ENCODE measurements at places on chromosomes 1 and 21. TPM values are rescaled to one million over a fixed set of nuclear protein-coding genes. Genes with fewer than 3 reads are reported as not detected.
A peak's percentile ranks its signal among the peaks of the same experiment; 100 is the strongest.

- no peak for DNase-seq
These were observed 142.6 kb upstream of the GJB5 start for GRCh38 chr1:34612091-34612827.

- DNase-seq, result no peak
These were observed 356.2 kb downstream of the KCTD3 start for GRCh38 chr1:215923129-215923824.

- no peak for DNase-seq
These were observed 40.0 kb downstream of the NFIA start for GRCh38 chr1:61122389-61122788.

DNA sequence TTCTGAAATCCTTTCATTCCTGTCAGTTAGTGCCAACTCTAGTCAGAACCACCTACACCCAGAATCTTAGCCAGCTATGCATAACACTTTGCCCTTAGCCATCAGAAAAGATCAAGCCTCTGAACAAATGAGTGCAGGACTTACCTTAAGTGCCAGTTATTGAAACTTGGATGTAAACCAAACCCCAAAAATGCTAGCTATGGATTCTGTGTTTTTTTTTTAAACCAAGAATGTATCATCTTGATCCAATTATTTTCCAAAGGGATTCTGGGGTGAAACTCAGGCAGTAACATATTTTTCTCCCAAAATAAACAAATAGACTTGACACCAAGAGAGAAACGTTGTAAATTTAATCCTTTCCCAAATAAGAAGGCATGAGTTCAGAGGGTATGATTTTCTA, 538.6 kb upstream of the ADAMTS5 start:
- DNase-seq, result no peak

DNA sequence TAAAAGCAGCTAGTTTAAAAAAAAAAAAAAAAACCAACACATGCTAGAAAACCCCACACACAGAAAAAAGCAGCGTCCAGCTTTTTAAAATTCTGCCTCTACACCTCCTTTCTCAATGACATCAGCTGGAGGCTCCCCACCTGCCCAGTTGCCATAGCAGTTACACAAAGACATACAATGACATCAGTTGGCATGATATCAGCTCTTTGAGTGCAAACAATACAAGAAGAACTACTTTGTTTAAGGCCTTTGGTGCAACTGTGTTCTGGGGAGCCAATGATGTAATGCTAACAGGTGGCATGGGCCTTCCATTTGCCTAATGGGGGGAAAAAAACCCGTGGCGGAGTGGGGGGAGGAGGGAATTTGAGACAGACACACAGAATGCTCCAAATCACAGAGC, 32.9 kb downstream of the DUSP10 start:
- peak; percentile 6 for DNase-seq

DNA sequence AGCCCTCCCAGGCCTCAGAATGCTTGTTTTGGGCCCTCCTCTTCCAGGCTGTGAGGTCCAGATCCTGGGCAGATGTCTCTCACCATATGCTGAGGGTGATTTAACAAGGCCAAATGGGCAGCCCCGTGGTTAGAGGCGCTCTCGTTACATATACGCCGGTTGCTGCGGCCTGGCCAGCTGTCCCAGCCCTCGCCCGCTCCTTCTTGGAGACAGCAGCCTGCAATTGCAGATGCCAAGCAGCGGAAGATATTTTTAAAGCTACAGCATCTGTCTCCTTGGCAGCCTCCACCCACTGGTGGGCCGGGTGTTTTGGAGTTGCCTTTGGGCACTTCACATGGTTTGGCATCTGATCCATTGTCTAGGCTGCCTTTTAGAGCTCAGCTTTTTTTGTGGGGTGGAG, 178.8 kb upstream of the NFIA start:
- DNase-seq, result no peak

Gene CDK18
- total RNA-seq, result 6.1 TPM

Gene PTPN7
- 37.4 TPM for total RNA-seq

Gene SPATA46
- total RNA-seq, result not detected
